ENCODE measurements at places on chromosomes 7 and 10. TPM values are rescaled to one million over a fixed set of nuclear protein-coding genes. Genes with fewer than 3 reads are reported as not detected.

GRCh38 chr10:28738200-28738599 lies 60.9 kb downstream of the BAMBI start:
- H3K4me3 ChIP-seq: no peak overlapping the region
- H3K27me3 ChIP-seq: no peaks in the 10 kb centered on the region
- H3K4me1 ChIP-seq: peaks cover 5% of the 10 kb centered on the region
- H3K27ac ChIP-seq: no peak overlapping the region
- DNase-seq: no peak
- H3K36me3 ChIP-seq: no peaks in the 10 kb centered on the region

- H3K27ac ChIP-seq: no peak overlapping the region
- peaks cover 11% of the 10 kb centered on the region for H3K4me1 ChIP-seq
- DNase-seq: no peak
These were observed 17.6 kb downstream of the ZDHHC6 start for GRCh38 chr10:112429147-112429546.

DNA sequence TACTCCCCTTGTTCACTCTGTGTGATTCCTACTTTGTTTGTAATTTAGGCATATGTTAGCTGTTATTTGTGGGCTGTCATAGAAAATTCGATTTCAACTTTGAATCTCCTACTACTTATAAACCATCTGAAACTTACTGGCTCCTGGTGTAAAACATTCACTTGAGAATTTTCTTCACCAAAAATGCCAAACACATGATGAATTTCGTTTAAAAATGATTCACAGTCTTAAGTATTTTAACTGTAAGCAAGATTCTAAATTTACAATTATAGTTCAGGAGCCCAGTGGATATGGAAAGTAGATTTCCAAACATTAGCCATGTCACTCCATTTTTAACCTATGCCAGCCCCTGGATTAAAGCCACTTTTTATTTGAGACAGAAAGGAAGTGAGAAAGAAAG lies 3.1 kb downstream of the CPED1 start:
- H3K4me1 ChIP-seq: peaks cover 10% of the 10 kb centered on the region
- peaks cover 40% of the 10 kb centered on the region for H3K27me3 ChIP-seq
- no peak overlapping the region for H3K4me3 ChIP-seq
- H3K27ac ChIP-seq: no peak overlapping the region
- H3K36me3 ChIP-seq: no peaks in the 10 kb centered on the region
- no peak for DNase-seq

- DNase-seq: no peak
- H3K36me3 ChIP-seq: no peaks in the 10 kb centered on the region
- peaks cover 22% of the 10 kb centered on the region for H3K4me1 ChIP-seq
- H3K27ac ChIP-seq: no peak overlapping the region
These were observed 110.9 kb downstream of the SGMS1 start for GRCh38 chr10:50512743-50513416.

- H3K36me3 ChIP-seq: no peaks in the 10 kb centered on the region
- no peaks in the 10 kb centered on the region for H3K27me3 ChIP-seq
- no peak for DNase-seq
- H3K4me1 ChIP-seq: peaks cover 22% of the 10 kb centered on the region
These were observed 354.8 kb upstream of the SEMA3A start for GRCh38 chr7:84549409-84549808.

GRCh38 chr10:96743988-96744585 lies 23.8 kb upstream of the PIK3AP1 start:
- H3K4me1 ChIP-seq: no peaks in the 10 kb centered on the region
- no peak overlapping the region for H3K27ac ChIP-seq
- peak; percentile 40 for DNase-seq
- no peak overlapping the region for H3K4me3 ChIP-seq
- no peaks in the 10 kb centered on the region for H3K36me3 ChIP-seq

- no peaks in the 10 kb centered on the region for H3K36me3 ChIP-seq
- no peak overlapping the region for H3K4me3 ChIP-seq
- DNase-seq: no peak
These were observed 661.8 kb upstream of the MBL2 start for GRCh38 chr10:53434413-53434812.

- no peak overlapping the region for H3K4me3 ChIP-seq
- no peaks in the 10 kb centered on the region for H3K27me3 ChIP-seq
- no peaks in the 10 kb centered on the region for H3K36me3 ChIP-seq
- peaks cover 15% of the 10 kb centered on the region for H3K4me1 ChIP-seq
- DNase-seq: peak; percentile 84
These were observed 118.6 kb downstream of the SH3PXD2A start for GRCh38 chr10:103736763-103737162.

- H3K36me3 ChIP-seq: no peaks in the 10 kb centered on the region
- H3K27ac ChIP-seq: peak overlapping the region; percentile 96
- no peak for DNase-seq
- H3K4me3 ChIP-seq: peak overlapping the region; percentile 17
- peaks cover 71% of the 10 kb centered on the region for H3K4me1 ChIP-seq
- H3K27me3 ChIP-seq: no peaks in the 10 kb centered on the region
These were observed 14.1 kb upstream of the DDIT4 start for GRCh38 chr10:72259491-72260238.

- H3K27ac ChIP-seq: no peak overlapping the region
- peaks cover 2% of the 10 kb centered on the region for H3K27me3 ChIP-seq
- H3K4me1 ChIP-seq: peaks cover 13% of the 10 kb centered on the region
- no peak overlapping the region for H3K4me3 ChIP-seq
These were observed 7.3 kb downstream of the PWWP2B start for GRCh38 chr10:132404169-132404880.

Gene SRGN
- not detected for total RNA-seq

Gene RBM20
- total RNA-seq: 0.28 TPM

Gene NKX1-2
- total RNA-seq: not detected

Data from neural progenitor cell (in vitro differentiated cells).